Stimulated activated CD8-positive, alpha-beta memory T cell treated with anti-CD3 and anti-CD28 coated beads, Interleukin-15, amount 100 ng/mL, for 4 hours (primary cell): ENCODE measurements at places on chromosomes 16 and 17.

DNA sequence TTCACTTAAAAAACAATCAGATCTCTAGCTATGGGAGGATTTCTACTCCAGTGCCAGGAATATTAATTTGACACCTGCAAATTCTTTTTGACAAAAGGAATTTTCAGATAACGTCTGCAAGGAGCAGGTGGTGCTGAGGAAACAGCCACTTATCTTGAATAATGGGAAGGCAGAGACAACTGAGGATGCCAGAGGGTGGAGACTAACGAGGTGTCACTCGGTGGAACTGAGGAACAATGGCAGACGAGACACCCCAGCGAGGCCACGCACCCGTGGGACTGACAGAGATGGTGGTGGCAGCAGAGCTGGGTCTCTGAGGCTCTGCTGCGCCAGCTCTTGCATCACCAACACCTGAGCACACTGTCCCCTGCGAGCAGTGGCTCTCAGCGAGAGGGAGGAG is 42.2 kb downstream of the VAC14 start:
- DNase-seq: no peak

- DNase-seq: no peak
Observed at GRCh38 chr17:5789528-5789927, 205.2 kb upstream of the NLRP1 start.

DNA sequence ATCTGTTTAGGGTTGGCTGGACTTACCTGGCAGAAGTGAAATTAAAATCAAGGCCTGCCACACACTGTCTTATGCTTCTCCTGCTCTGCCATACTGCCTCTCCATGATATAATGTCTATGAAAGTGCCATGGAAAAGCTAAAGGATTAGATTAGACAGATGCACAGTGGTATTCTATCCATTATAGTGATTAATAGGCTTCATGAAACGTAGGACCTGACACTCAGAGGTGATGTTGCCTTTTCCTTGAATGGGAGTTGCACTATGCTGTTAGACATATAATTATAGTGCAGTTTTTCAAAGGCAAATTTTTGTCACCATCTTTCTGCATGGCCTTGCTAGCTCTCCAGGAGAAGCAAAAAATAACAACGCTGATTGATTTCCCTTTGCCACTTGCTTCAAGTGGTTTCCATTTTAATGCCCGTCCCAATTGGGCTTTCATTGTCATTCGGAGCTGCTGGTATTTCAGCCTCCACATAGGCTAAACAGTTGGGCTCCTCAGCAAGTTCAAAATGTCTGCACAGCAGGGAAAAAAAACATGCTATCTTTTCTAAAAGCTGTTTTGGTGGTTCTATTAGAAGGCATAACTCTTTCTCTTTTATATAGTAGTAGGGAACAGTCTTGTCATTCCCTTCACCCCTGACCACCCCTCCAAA is 502.8 kb upstream of the GOT2 start:
- no peak for DNase-seq

- no peak for DNase-seq
Observed at GRCh38 chr16:87723226-87723623, 42.6 kb downstream of the KLHDC4 start.

DNA sequence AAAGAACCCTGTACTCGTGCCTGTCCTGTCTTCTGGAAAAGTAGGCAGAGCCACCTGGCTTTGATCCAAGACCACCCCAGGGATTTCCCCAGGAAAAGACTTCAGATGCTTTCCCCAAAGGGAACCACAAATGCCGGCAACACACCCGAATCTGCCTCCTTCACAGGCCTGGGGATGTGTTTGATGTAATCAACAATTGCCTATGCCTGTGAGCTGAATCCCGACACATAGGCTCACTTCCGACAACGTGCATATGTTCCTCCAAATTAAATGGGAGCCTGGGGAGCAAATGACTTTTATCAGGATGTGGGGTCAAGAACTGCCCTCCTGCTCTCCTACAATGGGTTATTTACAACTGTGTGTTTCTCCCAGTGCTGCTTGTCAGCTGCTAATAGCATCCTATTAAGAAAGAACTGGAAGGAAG is 535.2 kb upstream of the CDH11 start:
- DNase-seq: no peak

- DNase-seq: no peak
Observed at GRCh38 chr17:44558334-44558709, 1.0 kb downstream of the FZD2 start.

GRCh38 chr17:44607836-44608690 is 48.2 kb upstream of the MEIOC start:
- DNase-seq: no peak

GRCh38 chr17:68737761-68738443 is 136.7 kb upstream of the FAM20A start:
- DNase-seq: no peak

DNA sequence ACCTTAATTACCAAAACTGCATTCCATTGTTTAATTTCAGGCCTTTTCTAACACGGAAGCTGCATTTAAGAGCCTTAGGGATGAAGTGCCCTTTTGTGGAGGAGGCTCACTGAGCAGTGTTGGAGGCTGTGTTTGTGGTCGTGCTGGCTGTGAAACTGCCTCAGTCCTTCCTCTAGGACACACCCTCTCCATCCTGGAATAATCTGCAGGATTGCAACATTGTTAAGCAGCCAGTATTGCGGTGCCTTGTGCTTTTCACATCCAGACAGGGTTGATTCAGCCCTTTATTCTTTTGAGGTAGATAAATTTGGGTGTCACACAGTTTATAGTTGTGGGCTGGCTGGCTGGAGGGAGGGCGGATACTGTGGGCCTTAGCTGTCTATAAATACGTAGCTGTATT is 141.6 kb downstream of the CDRT15L2 start:
- DNase-seq: no peak

- no peak for DNase-seq
Observed at GRCh38 chr17:63316100-63316499, 130.0 kb downstream of the CYB561 start.

GRCh38 chr17:68809148-68809547 is 146.0 kb downstream of the ABCA8 start:
- DNase-seq: no peak

DNA sequence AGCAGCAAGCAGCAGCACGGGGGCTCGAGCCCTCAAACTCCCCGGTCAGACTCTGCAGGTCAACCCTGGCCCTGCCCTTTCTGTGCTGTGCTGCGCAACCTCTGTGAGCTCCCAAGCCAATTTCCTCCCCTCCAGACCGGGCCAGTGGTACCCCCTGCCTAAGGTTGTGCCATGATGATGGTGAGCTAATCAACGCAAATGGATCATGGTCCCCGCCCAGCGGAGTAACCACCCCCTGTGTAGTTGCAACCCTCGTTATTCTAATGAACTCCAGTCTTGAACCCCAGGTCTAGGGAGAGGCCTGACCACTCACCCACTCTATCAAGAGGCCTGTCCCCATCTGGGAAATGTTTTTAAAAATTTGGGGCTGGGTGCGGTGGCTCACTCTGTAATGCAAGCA is 201.8 kb upstream of the FOXF1 start:
- DNase-seq: no peak

GRCh38 chr16:19841184-19841583 is 43.5 kb downstream of the GPRC5B start:
- DNase-seq: no peak

- DNase-seq: no peak
Observed at GRCh38 chr17:37246085-37246484, 129.7 kb upstream of the C17orf78 start.

DNA sequence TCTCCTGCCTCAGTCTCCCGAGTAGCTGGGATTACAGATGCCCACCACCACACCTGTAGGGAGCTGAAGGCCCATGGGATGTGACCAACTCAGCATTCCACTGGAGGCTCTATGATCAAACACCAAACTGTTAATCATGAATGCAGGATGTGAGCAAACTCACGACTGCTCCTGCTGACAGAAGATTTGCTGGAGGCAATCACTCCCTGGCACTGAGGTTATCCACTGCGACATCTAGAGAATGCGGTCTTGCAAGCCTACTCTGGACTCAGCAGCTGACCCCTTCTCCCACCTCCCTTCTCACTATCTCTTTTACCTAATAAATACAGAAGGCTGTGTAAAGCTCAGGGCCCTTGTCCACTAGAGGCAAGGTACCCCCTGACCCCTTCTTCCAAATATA is 4.9 kb downstream of the TEX14 start:
- DNase-seq: no peak

- no peak for DNase-seq
Observed at GRCh38 chr16:77273815-77274214, 74.6 kb downstream of the SYCE1L start.

DNA sequence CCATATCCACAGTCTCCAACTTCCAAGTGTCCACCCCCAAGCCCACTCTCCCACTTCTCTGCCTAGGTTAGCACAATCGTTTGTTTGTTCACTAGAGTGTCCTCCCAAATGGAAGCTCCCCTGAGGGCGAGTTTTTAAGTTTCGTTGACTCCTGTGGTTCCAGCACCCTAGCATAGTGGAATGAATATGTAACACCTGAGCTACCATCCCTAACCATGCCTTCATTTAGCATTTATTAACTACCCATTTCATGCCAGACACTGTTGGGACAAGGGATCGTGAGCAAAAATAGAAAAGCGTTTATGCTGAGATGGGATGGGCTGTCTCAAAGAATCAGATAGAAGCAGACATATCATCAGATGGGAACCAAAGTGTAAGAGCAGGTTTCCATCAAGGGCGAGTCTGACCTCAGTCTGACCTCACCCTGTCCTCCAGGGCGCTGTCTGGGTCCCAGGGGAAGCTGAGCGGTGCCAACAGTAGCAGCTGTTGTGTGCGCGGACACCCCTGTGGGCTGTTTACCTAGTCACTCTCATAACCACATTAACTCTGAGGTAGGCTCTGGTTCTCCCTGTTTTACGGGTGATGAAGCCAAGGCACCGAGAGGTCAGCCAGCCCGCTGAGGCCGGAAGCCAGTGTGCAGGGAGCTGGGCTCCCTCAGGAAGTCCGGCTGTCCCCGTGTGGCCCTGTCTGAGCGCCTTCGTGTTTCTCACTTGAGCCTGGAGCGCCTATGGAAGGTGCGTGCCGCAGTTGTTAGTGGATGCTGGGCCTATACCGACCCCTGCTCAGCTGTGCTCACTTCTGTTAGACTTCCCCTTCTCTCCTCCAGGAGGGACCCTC is 6.2 kb downstream of the CNP start:
- DNase-seq: no peak
